Activated CD4-positive, alpha-beta T cell treated with anti-CD3 and anti-CD28 coated beads for 36 hours (primary cell): ENCODE measurements at places on chromosomes 4 and X. TPM values are rescaled to one million over a fixed set of nuclear protein-coding genes. Genes with fewer than 3 reads are reported as not detected.
A peak's percentile ranks its signal among the peaks of the same experiment; 100 is the strongest.

GRCh38 chr4:110532901-110533589 is 57.1 kb downstream of the ENPEP start:
- no peak for DNase-seq

GRCh38 chr4:107857741-107858140 is 33.0 kb downstream of the SGMS2 start:
- no peak for DNase-seq

- no peak for DNase-seq
These were observed 11.9 kb downstream of the BLOC1S4 start for GRCh38 chr4:6727943-6728250.

- DNase-seq: no peak
These were observed 10.1 kb upstream of the RS1 start for GRCh38 chrX:18681996-18682395.

GRCh38 chr4:71026086-71026485 is 32.6 kb downstream of the DCK start:
- DNase-seq: no peak

GRCh38 chrX:118780911-118781310 is 42.7 kb upstream of the ZCCHC12 start:
- DNase-seq: no peak

- DNase-seq: peak; percentile 83
These were observed 30.7 kb downstream of the MSN start for GRCh38 chrX:65697915-65698796.

GRCh38 chr4:106373026-106373425 is 4.4 kb upstream of the GIMD1 start:
- DNase-seq: no peak

DNA sequence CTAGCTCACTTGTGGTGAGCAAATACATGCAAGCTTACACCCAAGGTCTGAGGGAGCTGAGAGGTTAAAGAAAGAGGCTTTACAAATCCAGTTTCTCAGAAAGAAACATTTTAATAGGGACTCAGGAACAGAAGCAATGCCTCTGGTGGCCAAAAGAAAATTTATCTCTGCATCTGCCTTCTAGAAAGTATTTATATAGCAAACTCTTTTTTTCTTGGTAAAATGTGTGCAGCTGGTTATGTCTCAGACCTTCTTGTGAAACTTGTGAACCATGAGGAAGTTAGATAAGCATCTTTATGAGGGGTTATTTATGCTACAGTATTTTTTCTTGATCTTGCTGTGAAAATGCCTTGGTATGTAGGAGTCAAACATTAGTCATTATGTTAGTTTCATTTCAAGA is 48.5 kb upstream of the CYSLTR1 start:
- DNase-seq: no peak

GRCh38 chr4:61427818-61428495 is 227.8 kb downstream of the ADGRL3 start:
- DNase-seq: no peak

- no peak for DNase-seq
These were observed 587.1 kb upstream of the HTR2C start for GRCh38 chrX:113996781-113997180.

- DNase-seq: no peak
These were observed 33.5 kb downstream of the OR13H1 start for GRCh38 chrX:131577413-131577812.

GRCh38 chr4:111636961-111637585 is 508.2 kb upstream of the FAM241A start:
- no peak for DNase-seq

GRCh38 chr4:103400405-103400804 is 202.3 kb upstream of the CENPE start:
- no peak for DNase-seq

DNA sequence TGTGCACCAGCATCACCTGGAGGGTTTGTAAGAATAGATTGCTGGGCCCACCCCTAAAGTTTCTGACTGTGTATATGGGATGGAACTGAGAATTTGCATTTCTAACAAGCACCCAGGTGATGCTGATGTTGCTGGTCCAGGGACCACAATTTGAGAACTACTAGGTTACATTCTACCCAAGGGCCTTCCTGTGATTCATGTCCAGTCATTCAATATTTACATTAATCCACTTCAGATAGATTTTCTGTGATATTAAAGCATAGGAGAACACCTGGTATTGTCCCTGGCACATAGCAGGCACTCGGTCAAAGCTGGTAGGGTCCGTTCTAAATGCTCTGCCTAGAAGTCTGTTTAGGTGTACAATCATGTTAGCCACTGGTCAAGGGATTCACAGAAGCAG is 19.5 kb upstream of the XPNPEP2 start:
- no peak for DNase-seq

GRCh38 chr4:52728691-52729240 is 22.5 kb downstream of the ERVMER34-1 start:
- DNase-seq: no peak

GRCh38 chrX:21766101-21766500 is 8.2 kb upstream of the SMPX start:
- no peak for DNase-seq

GRCh38 chr4:121726642-121727268 is 30.0 kb upstream of the ANXA5 start:
- peak; percentile 30 for DNase-seq

- peak; percentile 40 for DNase-seq
These were observed 105.1 kb downstream of the ADRA2C start for GRCh38 chr4:3871181-3871852.

- DNase-seq: peak; percentile 42
These were observed 8.1 kb downstream of the ETDB start for GRCh38 chrX:135112096-135112729.

DNA sequence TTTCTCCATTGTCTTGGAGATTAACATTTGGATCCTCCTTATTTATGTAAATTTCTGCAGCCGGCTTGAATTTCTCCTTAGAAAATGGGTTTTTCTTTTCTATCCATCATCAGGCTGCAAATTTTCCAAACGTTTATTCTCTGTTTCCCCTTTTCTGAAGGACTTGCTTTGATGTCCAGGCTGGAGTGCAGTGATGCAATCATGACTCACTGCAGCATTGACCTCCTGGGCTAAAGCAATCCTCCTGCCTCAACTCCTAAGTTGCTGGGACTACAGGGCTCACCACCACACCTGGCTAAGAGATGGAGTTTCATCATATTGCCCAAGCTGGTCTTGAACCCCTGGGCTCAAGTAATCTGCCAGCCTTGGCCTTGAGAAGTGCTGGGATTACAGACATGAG is 144.0 kb upstream of the ZXDB start:
- DNase-seq: no peak

DNA sequence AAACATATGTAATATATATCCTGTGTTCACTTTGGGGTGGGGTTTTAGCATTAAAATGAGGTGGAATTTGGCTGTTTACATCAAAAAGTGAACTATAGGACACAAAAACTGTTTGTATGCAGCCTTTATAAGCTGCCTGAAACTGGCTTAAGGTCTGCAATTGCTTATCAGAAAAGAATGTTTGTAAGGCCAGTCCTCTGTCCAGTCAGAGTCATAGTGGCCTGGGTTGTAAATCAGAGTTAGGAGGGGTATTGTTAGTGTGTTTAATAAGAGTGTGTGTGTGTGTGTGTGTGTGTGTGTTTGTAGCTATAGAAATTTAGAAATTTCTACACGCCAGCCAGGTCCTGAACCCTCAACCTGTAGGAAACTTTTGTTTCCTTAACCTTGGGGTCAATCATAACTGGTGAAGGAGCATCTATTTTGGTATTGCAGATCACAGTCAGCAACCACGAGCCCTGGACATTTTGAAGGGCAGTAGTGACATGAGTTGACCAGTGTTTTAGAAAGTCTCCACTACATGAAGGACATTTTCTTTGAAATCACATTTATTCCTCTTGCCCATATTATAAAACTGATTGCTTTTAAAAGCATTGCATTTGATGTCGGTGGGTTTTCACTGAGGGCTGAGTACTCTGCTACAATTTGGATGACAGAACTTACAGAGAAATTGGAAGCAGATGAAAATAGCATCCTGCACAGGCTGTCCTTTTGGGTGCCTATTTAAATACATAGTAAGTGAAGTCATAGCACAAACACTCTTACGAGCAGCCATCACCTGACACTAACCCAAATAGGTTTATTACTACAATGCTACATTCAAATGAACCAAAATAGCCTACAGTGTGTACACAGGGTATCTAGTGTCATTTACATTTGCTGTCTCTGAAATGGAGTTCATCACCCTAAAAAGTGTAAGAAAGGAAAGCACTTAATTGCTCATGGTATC is 11.2 kb upstream of the TMEM154 start:
- no peak for DNase-seq

- DNase-seq: no peak
These were observed 172.8 kb downstream of the ANTXR2 start for GRCh38 chr4:79900182-79900581.

DNA sequence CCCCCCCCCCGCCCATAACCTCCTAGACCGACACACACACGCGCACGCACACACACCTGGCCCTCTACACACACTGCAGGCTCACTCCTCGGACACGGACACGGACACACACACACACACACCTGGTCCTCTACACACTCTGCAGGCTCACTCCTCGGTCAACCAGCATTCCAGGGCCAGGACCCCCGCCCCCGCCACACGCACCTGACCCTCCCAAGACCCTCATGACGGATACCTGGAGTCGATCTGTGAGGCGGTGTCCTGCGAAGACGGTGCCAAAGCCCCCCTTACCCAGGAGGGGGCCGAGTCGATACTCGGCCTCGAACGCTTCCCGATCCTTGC is 552 bp downstream of the PIM2 start:
- DNase-seq: no peak

GRCh38 chrX:116417968-116418367 is 18.4 kb upstream of the SLC6A14 start:
- no peak for DNase-seq

DNA sequence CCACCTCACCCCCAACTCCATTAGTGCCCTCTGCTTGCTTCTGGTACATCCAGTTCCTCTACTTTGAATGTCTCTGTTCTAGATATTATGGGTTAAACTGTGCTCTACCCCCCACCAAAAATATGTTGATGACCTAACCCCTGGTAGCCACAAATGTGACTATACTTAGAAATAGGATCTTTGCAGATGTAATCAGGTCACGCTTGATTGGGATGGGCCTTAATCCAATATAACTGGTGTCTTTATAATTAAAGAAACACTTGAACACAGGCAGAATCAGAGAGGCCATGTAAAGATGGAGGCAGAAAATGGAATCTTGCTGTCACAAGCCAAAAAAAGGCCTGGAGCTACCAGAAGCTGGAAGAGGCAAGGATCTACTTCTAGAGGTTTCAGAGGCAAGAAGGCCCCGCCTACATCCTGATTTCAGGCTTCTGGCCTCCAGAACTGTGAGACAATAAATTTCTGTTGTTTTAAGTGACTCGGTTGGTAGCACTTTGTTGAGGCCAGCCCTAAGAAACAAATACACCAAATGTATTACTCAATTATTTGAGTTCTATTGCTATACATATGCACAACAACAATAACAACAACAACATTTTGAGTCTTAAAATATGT is 220.0 kb downstream of the PPP3CA start:
- DNase-seq: no peak

DNA sequence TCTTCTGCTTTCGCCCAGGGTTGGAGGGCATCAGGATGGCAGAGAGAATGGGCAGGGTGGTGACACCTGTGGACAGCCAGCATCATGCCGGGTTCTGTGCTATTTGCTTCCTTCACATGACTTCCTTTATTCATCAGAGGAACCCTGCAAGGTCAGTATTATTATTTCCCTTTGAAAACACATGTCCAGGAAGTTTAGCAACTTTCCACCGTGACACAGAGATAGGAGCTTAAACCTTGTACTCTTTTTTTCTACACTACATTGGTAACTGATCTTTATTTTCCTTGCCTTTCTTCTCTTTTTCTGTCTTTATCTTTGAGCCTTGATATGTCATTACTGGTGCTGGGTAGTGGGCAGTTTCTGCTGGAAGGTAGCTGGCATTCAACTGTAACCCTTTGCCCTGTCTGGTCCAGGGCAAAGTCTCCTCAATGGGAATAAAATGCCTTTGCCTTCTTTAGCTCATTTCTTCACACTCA is 5.0 kb upstream of the MGST2 start:
- no peak for DNase-seq

DNA sequence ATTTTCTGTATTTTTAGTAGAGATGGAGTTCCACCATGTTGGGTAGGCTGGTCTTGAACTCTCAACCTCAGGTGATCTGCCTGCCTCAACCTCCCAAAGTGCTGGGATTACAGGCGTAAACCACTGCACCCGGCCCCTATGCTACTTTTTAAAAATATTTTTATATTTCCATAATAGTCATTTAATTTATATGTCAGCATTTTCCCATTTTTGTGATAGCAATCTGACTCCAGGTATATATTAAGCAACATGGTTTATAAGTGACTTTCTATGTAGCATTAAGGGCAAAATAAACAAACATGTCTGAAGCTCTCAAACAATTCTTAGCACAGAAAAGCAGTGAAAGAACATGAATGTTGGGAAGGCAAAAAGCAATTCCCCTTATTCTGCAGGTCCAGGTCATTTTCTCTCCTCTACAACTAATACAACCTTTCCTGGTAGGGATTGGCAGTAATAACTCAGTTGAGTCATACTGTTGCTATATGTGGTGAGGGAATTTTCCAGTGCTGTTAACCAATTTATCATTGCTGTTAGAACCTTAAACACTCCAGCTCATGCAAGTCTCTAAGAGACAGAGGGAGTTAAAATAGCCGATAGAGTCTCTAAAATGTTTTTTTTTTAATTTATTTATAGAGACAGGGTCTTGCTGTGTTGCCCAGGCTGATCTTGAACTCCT is 24.0 kb downstream of the SMIM14 start:
- DNase-seq: no peak

- peak; percentile 10 for DNase-seq
These were observed 25.0 kb downstream of the CCNQ start for GRCh38 chrX:153573984-153574383.

GRCh38 chrX:141632124-141632523 is 42.6 kb downstream of the SPANXA2 start:
- DNase-seq: no peak

DNA sequence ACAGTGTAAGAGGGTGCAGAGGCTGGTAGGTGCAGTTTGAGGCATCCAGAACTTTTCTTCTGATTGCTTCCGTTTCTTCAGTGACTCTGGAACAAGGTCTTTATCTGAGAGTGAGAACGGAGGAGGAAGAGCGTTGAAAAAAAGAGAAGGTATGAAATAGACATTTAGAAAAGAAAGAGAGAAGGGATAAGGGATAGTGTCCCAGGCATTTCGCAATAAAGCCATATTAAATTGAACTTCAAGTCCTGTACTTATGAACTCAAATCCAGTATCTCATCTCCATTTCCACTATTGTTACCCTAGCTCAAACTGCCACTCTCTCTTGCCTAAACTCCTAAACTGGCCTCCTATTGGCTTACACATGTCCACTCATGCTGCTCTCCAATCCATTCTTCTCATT is 36.7 kb downstream of the NPY2R start:
- no peak for DNase-seq

- peak; percentile 59 for DNase-seq
These were observed 508.5 kb downstream of the MID1IP1 start for GRCh38 chrX:39309721-39310152.

The TMEM35A gene
- not detected for total RNA-seq

The MAGEA9B gene
- not detected for total RNA-seq

The MAGED4B gene
- total RNA-seq: 2.3 TPM

The RNF175 gene
- total RNA-seq: 0.26 TPM

The USP51 gene
- 1.5 TPM for total RNA-seq

The GLOD5 gene
- total RNA-seq: not detected

The MAGEA12 gene
- total RNA-seq: not detected

The EFHC2 gene
- total RNA-seq: 0.30 TPM

The ZFP92 gene
- 0.98 TPM for total RNA-seq
